Endothelial cell of umbilical vein (primary cell): ENCODE measurements at places on chromosomes 5 and 9. TPM values are rescaled to one million over a fixed set of nuclear protein-coding genes. Genes with fewer than 3 reads are reported as not detected.
A peak's percentile ranks its signal among the peaks of the same experiment; 100 is the strongest.

DNA sequence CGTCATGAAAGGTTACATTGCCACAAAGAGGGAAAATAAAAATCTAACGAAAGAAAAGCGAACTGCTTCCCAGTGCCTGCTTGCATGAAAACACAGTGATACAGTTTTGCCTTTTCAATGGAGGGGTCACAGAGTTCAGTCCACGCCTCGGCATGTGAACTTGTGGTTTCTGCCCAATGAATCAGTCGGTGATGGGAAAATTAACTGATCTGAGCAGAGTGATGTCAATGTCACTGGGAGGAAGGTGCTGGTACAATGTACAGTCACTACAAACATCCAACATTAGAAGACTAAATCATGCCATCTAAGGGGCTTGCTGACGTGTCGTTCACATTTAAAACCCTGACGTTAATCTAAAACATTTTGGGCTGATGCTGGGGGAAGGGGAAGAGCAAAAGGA is 151.8 kb upstream of the MSX2 start:
- no peak for DNase-seq

GRCh38 chr9:106961623-106962022 is 98.7 kb downstream of the ZNF462 start:
- DNase-seq, result no peak

DNA sequence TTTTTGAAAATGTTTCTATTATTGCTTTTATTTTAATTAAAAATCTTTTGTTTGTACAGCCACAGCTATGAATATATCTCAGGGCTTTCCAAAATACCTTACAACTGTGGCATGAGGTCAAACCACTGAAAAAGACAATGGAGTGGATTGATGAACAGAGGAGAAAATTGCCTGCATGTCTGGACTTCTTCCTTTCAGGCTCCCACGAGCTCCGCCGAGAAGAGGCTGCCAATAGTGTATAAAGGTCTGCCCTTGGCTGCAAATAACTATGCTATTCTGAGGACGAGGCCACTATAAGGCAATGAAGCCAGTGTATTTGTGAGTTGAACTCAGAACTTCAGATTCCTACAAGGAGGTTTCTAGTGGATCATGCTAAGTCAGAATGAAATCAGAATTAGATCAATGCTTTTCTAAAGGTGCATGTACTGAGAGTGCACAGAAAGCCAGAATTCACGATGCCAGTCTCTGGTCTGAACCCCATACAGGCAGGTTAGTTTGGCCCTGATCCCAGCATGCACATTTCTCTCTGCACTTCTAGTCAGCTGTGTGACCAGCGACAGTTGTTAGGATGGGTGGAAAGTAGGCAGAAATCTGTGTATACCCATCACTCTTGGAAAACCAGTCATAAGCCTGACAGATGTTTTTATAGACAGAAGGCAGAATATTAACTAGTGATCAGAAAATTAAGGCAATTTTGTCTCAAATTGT is 42.7 kb upstream of the PLPP1 start:
- DNase-seq, result peak; percentile 17

DNA sequence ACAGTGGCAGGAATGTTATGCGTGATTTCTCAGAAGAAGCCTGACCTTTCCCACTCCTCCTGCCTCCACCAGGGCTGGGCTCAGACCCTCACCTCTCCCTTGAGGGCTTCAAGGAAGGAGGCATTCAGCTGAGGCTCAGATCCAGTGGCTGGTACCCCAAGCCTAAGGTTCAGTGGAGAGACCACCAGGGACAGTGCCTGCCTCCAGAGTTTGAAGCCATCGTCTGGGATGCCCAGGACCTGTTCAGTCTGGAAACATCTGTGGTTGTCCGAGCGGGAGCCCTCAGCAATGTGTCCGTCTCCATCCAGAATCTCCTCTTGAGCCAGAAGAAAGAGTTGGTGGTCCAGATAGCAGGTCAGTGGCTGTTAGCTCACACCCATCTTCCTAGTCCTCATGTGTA is 9.9 kb downstream of the BTNL9 start:
- no peak for DNase-seq

GRCh38 chr9:136626740-136627642 is 35.7 kb upstream of the EGFL7 start:
- DNase-seq, result no peak

DNA sequence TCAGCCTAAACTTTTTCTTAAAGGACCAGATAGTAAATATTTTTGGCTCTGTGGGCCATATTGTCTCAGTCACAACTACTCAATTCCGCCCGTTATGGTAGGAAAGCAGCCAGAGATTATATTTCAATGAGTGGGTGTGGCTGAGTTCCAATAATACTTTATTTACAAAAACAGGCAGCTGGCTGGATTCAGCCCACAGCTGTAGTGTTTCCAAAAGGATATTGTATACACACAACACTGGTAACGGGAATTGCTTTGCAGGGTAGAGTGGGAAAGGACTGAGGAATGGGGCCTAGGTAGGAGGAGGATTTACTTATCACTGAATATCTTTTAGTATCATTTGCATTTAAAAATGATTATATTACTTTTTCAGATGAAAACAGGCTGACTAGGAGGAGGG is 21.0 kb downstream of the GCNT4 start:
- DNase-seq, result no peak

GRCh38 chr9:133928248-133928764 is 63.8 kb downstream of the VAV2 start:
- DNase-seq, result no peak

DNA sequence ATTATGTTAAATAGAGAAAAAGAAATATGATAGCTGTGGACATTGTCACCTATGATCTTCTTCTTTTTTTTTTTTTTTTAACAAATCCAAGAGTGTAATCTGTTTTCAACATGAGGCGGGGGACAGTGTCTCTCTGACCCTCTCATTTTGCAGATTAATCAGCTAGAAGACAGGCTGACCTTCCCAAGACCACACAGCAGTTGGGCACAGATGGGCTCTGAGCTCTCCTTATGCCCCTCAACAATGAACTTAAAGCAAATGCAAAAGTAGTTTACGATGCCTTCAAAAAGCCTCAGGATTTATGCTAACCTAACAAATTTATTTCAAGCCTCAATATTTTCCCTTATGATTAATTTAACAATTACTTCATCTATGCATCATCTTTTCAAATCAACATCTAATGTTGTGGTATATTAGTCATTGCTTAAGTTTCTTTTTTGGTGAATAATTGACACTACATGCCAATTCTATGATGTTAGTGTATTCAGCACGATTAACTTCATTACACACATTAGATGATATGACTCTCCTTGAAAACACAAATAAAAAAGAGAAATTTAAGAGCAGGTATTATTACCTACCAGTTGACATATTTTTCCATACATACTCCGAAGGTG is 7.4 kb downstream of the NFIL3 start:
- peak; percentile 35 for DNase-seq

DNA sequence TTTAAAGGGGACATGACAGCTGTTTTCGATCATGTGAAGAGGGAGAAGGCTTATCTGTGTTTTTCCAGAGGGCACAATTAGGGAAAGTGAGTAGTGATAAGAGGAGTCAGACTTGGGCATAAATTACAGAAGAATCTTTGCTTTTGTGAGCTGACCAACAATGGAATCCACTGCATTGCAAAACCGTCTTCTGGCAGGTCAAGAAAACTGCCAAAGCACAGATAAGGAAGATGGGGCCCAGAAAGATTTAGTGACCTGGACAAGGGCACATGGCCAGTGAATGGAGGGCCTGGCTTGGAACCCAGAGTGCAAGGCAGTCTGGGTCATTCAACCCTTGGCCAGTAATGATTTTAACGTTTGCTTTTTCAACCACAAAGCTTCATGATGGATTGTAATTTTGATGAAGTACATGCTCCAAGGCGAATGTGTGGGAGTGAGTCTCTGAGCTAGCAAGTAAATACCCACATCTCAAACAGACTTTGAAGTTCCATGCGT is 153.2 kb upstream of the MAST4 start:
- no peak for DNase-seq

DNA sequence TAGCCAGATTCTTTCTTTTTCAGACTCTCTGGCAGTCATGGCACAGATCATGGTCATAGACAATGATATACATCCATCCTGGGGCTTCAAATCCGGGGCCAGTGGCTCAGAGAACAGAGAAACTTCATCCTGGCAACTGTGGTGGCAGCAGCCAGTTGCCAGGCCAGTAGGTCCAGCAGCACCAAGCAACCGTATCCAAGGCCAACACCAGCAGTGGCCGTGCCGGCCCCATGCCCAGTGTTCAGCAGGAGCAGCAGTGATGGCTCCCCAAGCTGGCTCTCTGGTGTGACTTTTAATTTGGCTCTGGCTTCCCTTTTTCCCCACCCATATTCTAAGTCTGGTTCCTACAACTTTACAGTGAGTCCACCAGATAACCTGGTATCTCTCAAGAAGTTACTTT is 300.5 kb downstream of the DEPDC1B start:
- no peak for DNase-seq

GRCh38 chr5:81854485-81854884 is 103.6 kb upstream of the SSBP2 start:
- no peak for DNase-seq

- no peak for DNase-seq
These were observed 349.0 kb downstream of the BRINP1 start for GRCh38 chr9:119020284-119020683.

GRCh38 chr9:133160742-133161546 is 2.8 kb downstream of the GBGT1 start:
- DNase-seq, result peak; percentile 56

GRCh38 chr5:68711293-68712200 is 382.3 kb upstream of the SLC30A5 start:
- no peak for DNase-seq

DNA sequence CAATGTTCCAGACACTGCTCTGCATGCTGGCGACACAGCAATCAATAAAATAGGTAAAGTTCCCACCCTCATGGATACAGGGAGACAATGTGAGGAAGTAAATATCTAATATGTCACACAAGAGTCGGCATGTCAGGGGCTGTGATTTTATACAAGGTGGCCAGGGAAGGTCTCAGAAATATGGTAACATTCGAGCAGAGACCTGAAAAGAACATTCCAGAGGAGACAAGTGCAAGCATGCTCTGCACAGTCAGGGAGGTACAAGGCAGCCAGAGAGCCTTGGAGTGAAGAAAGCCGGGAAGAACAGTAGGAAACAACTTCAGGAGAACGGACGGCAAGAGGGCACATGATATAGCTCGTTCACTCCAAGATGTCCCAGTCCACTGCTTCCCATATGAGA is 89.2 kb upstream of the ZNF462 start:
- DNase-seq, result no peak

DNA sequence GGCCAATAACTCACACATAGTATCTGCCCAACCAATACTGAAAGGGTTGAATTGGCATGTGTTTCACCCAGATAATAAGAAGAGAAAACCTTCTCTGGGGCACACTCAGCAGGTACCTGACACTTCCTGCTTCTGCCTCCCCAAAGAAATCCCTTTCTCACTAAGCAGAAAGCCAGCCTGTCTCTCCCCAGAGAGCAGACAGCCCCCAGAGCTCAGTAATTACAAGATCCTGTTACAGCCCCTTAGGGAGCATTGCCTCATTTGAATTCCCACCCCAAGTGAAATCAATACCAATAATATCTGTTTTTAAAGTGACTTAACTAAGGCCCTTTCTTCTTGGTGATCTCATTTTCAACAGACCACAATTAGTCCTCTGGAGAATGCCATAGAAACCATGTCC is 38.5 kb upstream of the FOXI1 start:
- no peak for DNase-seq

- no peak for DNase-seq
These were observed 86.2 kb downstream of the TTC39B start for GRCh38 chr9:15220658-15221318.

DNA sequence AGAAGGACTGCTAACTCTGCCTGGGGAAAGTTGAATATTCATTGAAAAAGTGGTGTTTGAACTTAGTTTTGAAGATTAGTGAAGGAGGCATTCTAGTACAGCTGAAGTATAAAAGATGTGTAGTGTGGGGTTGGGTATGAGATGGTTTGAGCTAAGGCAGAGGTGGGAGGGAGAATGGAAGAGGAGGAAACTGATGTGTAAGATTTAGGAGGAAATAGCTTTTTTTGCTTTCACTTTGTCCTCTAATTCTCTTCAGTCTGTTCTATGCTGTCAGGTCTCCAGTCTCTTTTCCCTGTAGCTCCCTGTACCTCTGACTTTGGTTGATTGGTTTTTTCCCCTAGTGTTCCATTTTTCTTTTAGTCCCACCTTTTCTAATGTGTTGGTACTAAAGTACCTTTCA is 9.0 kb downstream of the CREBRF start:
- DNase-seq, result no peak

DNA sequence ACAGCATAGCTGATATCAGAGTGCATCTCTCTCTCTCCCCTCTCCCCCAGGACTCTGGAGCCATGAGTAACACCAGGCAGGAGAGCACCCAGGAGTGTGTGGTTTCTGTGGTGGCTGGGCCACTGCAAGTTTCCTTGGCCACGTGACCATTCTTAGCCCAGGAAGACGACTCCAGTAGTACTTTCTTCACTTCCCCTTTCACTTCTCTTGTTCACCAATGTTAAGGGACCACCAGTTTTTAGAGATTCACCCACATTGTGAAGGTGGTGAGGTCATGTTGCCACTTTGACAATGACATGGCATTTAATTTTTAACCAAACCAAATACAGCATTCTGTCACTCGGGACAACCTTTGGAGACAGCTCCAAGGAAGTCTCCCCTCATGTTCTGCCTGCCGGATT is 17.9 kb upstream of the DAPK1 start:
- no peak for DNase-seq

- DNase-seq, result no peak
These were observed 86.5 kb upstream of the PRLR start for GRCh38 chr5:35316611-35317274.

DNA sequence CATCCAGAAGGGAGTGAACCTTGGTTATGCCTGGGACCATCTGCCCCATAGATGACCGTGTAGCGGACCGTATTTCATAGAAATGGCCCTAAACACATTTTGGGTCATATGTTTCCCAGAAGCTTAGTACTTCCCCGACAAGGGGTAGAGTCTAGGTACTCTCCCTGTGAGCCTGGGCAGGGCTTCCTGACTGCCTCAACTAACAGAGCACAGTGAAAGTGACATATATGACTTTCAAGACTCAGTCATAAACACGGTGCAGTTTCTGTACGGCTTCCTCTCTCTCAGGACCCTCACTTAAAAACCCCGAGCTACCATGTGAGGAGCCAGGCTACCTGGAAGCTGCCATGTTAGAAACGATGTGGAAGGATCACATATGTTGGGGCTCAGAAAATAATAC is 20.9 kb downstream of the C9orf57 start:
- no peak for DNase-seq

- no peak for DNase-seq
These were observed 3.3 kb downstream of the RPL35 start for GRCh38 chr9:124858330-124859046.

The C5 gene
- 1.6 and 1.8 TPM in 2 replicates for total RNA-seq

The ANAPC2 gene
- total RNA-seq, result 69.2 and 70.0 TPM in 2 replicates

The PTGDS gene
- total RNA-seq, result not detected in 2 replicates

The STC2 gene
- 26.2 and 26.9 TPM in 2 replicates for total RNA-seq

The GLDC gene
- 2.6 and 4.7 TPM in 2 replicates for total RNA-seq

The PCDHGA10 gene
- 4.4 and 5.8 TPM in 2 replicates for total RNA-seq

The DEPDC1B gene
- total RNA-seq, result 14.2 and 18.7 TPM in 2 replicates

The GPR151 gene
- total RNA-seq, result not detected in 2 replicates

The SPAG8 gene
- 0.69 TPM in 1 of 2 replicates, not detected in the other for total RNA-seq
